Left ventricle myocardium inferior (tissue), 1 donor: ENCODE measurements at places on chromosomes 12 and 14. TPM values are rescaled to one million over a fixed set of nuclear protein-coding genes. Genes with fewer than 3 reads are reported as not detected.

The IL22 gene
- total RNA-seq = not detected

The PLBD1 gene
- 29.1 TPM for total RNA-seq

The TAS2R14 gene
- 0.58 TPM for total RNA-seq

The BEGAIN gene
- total RNA-seq = 1.9 TPM

GRCh38 chr12:94980577-94980976, 22.9 kb downstream of the NDUFA12 start:
- peaks cover 5% of the 10 kb centered on the region for H3K36me3 ChIP-seq
- H3K27me3 ChIP-seq = no peaks in the 10 kb centered on the region
- peaks cover 35% of the 10 kb centered on the region for H3K4me1 ChIP-seq
- H3K27ac ChIP-seq = no peak overlapping the region
- H3K4me3 ChIP-seq = no peak overlapping the region

- no peak overlapping the region for H3K4me3 ChIP-seq
- peak overlapping the region; percentile 78 for H3K27ac ChIP-seq
- no peak for DNase-seq
Observed at GRCh38 chr12:27177706-27178105, 66.4 kb upstream of the STK38L start.

DNA sequence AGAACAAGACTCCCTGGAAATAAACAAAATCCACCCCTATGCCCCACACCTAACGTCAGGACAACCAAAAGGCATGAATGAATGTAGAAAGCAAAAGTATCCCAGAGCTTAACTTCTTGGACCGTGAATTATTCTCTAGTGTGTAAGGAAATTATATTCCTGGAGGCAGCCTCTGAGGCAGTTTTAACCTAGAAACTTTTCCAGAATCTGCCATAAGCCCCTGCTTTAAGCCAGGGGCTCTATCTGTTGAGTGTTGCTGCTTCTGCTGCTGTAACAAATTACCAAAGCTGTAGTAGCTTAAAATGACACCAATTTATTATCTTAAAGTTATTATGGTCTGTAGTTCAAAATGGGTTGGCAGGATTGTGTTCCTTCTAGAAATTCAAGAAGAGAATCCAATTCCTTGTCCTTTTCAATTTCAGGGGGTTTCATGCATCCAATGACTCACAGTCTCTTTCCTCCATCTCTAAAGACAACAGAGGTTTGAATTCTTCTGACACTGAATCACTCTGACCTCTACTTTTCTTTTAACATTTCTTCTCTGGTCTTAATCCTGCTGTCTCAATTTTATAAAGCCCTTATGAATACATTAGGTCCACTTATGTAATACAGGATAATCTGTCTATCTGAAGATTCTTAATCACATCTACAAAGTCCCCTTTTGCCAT, 242.7 kb downstream of the ATXN7L3B start:
- no peak overlapping the region for H3K4me3 ChIP-seq
- no peaks in the 10 kb centered on the region for H3K4me1 ChIP-seq
- H3K27me3 ChIP-seq = no peaks in the 10 kb centered on the region
- no peak for DNase-seq
- no peaks in the 10 kb centered on the region for H3K36me3 ChIP-seq
- H3K27ac ChIP-seq = no peak overlapping the region

GRCh38 chr14:89279649-89280232, 137.3 kb downstream of the FOXN3 start:
- H3K4me3 ChIP-seq = no peak overlapping the region
- H3K4me1 ChIP-seq = peaks cover 5% of the 10 kb centered on the region
- H3K27me3 ChIP-seq = no peaks in the 10 kb centered on the region
- H3K36me3 ChIP-seq = peaks cover 10% of the 10 kb centered on the region

- peak overlapping the region; percentile 79 for H3K4me3 ChIP-seq
- H3K27me3 ChIP-seq = no peaks in the 10 kb centered on the region
- peaks cover 45% of the 10 kb centered on the region for H3K4me1 ChIP-seq
- no peak for DNase-seq
- H3K27ac ChIP-seq = peak overlapping the region; percentile 98
Observed at GRCh38 chr12:57112492-57113294, 1.5 kb upstream of the STAT6 start.

- no peak for DNase-seq
- peaks cover 82% of the 10 kb centered on the region for H3K36me3 ChIP-seq
- H3K27ac ChIP-seq = no peak overlapping the region
- peaks cover 5% of the 10 kb centered on the region for H3K4me1 ChIP-seq
Observed at GRCh38 chr14:51248016-51248987, 8.3 kb downstream of the TMX1 start.

- H3K36me3 ChIP-seq = no peaks in the 10 kb centered on the region
- no peaks in the 10 kb centered on the region for H3K27me3 ChIP-seq
- no peak for DNase-seq
- no peak overlapping the region for H3K27ac ChIP-seq
Observed at GRCh38 chr12:38555620-38556591, 239.3 kb downstream of the ALG10B start.

DNA sequence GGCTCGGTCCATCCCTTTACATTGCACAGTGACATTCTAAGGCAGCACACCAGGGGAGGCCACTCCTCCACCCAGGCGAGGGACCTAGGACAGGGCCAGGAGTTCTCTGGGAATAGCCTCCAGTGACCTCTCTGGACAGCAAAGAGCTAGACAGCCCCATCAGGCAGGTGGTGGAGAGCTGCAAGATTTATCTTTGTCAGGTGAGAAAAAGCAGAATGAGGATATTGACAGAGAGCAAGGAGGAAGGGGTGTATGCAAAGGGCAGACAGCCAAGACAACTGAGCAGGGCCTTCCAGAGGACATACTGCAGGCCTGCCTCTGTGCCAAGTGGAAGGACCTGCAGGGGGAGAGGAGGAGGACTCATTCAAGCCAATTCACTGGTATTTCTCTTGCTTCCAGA, 112.4 kb upstream of the MAX start:
- no peak overlapping the region for H3K27ac ChIP-seq
- H3K4me1 ChIP-seq = peaks cover 10% of the 10 kb centered on the region
- DNase-seq = no peak
- no peaks in the 10 kb centered on the region for H3K36me3 ChIP-seq
- H3K4me3 ChIP-seq = no peak overlapping the region

- DNase-seq = no peak
- H3K4me1 ChIP-seq = no peaks in the 10 kb centered on the region
- H3K36me3 ChIP-seq = no peaks in the 10 kb centered on the region
- peaks cover 77% of the 10 kb centered on the region for H3K27me3 ChIP-seq
- no peak overlapping the region for H3K27ac ChIP-seq
Observed at GRCh38 chr12:53862831-53863230, 75.8 kb upstream of the HOXC13 start.

DNA sequence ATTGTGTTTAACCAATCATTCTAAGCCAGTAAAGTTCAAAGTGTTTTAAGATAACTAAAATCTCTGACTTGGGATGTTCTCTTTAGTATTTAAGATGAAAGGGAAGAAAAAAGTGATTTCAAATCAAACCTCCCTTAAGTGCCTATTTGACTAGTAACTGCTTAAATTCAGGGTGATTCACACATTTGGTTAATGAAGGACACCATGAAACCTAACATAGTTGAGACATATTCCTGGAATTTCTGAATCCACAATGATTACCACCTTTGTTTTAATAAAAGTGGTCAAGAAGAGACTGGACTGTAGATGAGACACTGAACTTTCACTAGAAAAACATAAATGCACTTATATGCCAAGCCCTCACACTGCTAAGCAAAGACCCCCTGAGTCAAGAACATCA, 138.7 kb downstream of the MED13L start:
- H3K27me3 ChIP-seq = no peaks in the 10 kb centered on the region
- H3K36me3 ChIP-seq = no peaks in the 10 kb centered on the region
- H3K27ac ChIP-seq = no peak overlapping the region
- DNase-seq = no peak

- no peaks in the 10 kb centered on the region for H3K36me3 ChIP-seq
- H3K27me3 ChIP-seq = no peaks in the 10 kb centered on the region
- H3K27ac ChIP-seq = no peak overlapping the region
- H3K4me3 ChIP-seq = no peak overlapping the region
- peaks cover 35% of the 10 kb centered on the region for H3K4me1 ChIP-seq
Observed at GRCh38 chr14:65225299-65226159, 123.2 kb upstream of the MAX start.

DNA sequence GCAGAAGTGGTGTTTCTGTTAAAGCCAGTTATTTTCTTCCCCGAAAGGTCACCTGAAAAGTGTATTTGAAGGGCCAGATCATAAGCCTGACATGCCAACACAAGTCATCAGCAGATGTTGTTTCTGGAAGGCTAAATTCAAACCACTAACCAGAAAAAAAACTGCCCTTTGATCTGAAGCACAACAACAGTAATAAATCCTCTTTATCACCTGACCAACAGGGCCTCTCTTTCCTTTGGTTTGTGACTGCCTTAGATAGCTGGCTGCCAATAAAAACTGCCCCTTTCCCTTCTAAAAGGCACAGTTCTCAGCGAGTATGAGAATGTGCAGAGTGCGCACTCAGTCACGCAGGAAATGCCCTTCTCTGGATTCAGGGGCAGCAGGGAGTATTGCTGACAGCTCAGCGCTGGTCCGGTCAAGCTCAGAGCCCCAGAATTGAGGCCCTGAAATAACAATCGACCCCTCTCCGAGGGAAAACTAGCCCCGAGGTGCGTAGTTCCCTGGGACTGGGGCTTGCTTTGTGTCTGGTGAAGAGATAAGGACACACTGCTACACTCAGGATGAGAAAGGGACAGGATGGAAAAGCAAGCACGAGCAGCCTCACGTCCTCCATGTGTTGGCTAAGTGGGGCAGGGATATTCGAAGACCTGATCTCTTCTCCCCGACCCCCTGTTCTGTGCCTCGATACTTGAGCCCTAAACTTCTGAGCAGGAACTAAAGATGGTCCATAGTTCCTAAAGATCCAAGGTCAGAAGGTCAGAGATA, 184.2 kb upstream of the GZMB start:
- H3K4me3 ChIP-seq = no peak overlapping the region
- peak overlapping the region; percentile 83 for H3K27ac ChIP-seq
- H3K27me3 ChIP-seq = no peaks in the 10 kb centered on the region
- H3K4me1 ChIP-seq = peaks cover 77% of the 10 kb centered on the region
- H3K36me3 ChIP-seq = no peaks in the 10 kb centered on the region

DNA sequence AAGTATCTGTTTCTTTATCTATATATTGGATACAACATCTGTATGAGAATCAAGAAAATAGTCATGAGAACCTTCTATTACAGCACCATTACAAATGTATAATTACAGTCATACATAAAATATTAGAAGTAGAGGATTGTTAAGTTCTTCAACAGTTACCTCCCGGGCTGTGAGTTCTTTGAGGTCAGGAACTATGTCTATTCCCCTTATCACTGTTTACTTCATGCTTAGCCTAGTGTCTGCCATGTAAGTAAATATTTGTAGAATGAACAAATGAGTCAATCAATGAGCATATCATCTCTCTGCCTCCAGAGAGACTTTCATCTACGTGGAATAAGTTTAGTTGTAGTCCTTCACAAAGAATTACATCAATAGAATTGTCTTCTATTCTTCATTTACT, 47.2 kb downstream of the PUS7L start:
- H3K4me3 ChIP-seq = no peak overlapping the region
- no peak overlapping the region for H3K27ac ChIP-seq
- H3K4me1 ChIP-seq = no peaks in the 10 kb centered on the region
- H3K27me3 ChIP-seq = peaks cover 9% of the 10 kb centered on the region

DNA sequence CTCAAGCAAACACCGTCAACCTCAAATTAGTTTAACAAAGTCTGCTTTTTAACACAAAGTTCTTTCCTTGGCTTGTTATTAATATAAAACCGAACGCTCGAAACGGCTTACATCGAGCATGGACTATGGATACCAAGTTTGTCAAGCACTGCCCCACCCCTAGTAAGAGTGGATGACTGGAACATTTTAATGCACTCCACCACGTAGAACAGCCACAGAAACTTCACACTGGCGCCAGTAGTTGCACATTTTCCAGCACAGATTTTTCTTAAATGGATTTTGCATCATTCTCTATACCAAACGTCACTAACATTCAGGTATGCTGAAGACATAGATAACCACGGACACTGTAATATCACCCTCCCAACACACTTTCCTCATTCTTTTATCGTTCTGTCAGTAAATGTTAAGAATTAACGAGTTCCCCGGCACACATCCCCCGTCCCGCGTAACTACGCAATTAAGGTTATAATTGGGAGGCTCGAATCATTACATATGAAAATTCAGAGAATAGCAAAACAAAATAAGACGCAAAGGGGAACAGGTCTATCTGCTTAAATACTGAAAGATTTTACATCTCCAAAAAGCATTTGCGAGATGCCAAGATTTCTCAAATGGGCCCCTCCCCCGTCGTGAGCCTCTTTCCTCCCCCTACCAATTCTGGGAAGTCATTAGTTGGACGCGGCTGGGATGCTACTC, 990 bp downstream of the FERMT2 start:
- DNase-seq = no peak
- peak overlapping the region; percentile 100 for H3K27ac ChIP-seq
- no peaks in the 10 kb centered on the region for H3K27me3 ChIP-seq
- H3K4me3 ChIP-seq = peak overlapping the region; percentile 95
- peaks cover 71% of the 10 kb centered on the region for H3K4me1 ChIP-seq
- peaks cover 11% of the 10 kb centered on the region for H3K36me3 ChIP-seq

DNA sequence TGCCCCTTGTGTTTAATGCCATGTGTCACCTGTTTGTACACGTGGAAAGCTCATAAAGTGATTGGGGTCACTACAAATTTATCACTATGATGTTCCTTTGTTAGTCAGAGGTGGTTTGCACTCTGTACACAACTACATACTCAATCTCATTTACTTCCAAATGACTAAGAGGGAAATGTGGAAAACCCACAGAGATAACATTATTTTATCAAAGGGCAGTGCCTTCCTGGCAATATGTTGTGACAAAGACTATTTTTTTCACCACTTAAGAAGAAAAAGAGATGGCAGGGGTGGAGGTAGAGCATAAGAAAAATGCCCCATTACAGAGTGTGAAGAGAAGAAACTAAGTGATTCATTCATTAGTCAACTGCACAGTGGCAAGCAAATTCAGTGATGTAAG, 1064.1 kb upstream of the FLRT2 start:
- no peaks in the 10 kb centered on the region for H3K4me1 ChIP-seq
- no peak for DNase-seq
- H3K27me3 ChIP-seq = no peaks in the 10 kb centered on the region
- H3K27ac ChIP-seq = no peak overlapping the region
- H3K4me3 ChIP-seq = no peak overlapping the region

DNA sequence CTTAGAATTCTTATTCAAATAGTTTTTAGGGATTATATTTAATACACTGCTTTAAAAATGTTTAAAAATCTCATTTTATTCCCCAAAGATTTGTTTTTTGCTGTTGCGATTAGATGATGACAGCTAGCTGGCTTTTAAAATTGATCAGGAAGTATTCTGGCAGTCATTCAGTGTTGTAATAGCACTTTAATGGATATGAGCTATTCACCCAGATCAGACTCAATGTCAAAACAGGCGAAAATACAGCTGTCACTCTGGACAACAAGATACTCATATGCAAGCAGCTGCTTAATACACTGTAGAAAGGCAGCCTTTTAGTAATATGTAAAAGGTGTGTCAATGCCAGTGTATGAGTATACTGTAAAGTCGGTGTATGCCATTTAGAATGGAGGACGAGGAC, 91.7 kb downstream of the NPAS3 start:
- H3K4me1 ChIP-seq = no peaks in the 10 kb centered on the region
- H3K27ac ChIP-seq = no peak overlapping the region
- H3K27me3 ChIP-seq = no peaks in the 10 kb centered on the region
- no peak overlapping the region for H3K4me3 ChIP-seq

GRCh38 chr12:30447061-30447750, 248.5 kb downstream of the IPO8 start:
- H3K27me3 ChIP-seq = no peaks in the 10 kb centered on the region
- H3K27ac ChIP-seq = no peak overlapping the region
- H3K36me3 ChIP-seq = no peaks in the 10 kb centered on the region
- no peak for DNase-seq
